ENCODE measurements at places on chromosomes 3 and 15. TPM values are rescaled to one million over a fixed set of nuclear protein-coding genes. Genes with fewer than 3 reads are reported as not detected.

Gene CEP19
- total RNA-seq: 5.5 TPM

Gene SEMA3B
- total RNA-seq: 1.2 TPM

Gene CYP19A1
- not detected for total RNA-seq

Gene XCR1
- 0.05 TPM for total RNA-seq

Gene GOLGA6A
- not detected for total RNA-seq

Gene C15orf39
- total RNA-seq: 117 TPM
